GM18507 (cell line): ENCODE measurements at places on chromosomes 11 and 22.
A peak's percentile ranks its signal among the peaks of the same experiment; 100 is the strongest.

GRCh38 chr11:31860391-31860790 is 49.3 kb upstream of the PAX6 start:
- DNase-seq = no peak

DNA sequence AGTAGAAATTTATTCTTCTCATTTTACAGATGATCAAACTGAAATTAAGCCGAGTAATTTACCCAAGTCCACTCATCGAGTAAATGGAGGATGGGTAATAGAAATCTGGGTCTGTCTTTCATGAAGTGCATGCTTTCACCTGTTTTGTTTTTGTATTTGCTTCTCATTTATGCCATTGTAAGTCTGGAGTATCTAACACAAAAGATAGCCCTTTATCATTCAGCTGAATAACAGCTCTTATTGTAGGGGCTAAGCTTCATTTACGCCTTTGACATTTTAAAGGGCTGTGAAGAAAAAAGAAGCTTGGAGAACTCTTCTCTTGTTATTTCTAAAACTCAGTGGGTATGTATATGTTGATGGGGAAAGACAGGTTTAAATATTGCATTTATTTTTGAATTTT is 1196.2 kb upstream of the TENM4 start:
- no peak for DNase-seq

DNA sequence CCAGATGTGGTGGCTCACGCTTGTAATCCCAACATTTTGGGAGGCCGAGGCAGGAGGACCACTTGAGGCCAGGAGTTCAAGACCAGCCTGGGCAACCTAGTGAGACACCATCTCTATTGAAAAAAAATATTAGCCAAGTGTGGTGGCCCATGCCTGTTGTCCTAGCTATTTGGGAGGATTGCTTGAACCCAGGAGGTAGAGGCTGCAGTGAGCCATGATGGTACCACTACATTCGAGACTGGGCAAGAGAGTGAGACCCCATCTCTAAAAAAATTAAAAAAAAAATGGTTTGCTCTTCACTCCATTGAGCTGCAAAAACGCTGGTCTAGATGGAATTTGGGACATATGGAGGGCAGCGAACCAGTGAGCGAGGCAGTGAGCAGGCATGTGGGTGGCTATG is 21.6 kb upstream of the SOX10 start:
- DNase-seq = no peak

- DNase-seq = no peak
Measured at GRCh38 chr11:959608-960007, 33.9 kb downstream of the AP2A2 start.

- no peak for DNase-seq
Measured at GRCh38 chr11:62128835-62129234, 5.0 kb downstream of the INCENP start.

DNA sequence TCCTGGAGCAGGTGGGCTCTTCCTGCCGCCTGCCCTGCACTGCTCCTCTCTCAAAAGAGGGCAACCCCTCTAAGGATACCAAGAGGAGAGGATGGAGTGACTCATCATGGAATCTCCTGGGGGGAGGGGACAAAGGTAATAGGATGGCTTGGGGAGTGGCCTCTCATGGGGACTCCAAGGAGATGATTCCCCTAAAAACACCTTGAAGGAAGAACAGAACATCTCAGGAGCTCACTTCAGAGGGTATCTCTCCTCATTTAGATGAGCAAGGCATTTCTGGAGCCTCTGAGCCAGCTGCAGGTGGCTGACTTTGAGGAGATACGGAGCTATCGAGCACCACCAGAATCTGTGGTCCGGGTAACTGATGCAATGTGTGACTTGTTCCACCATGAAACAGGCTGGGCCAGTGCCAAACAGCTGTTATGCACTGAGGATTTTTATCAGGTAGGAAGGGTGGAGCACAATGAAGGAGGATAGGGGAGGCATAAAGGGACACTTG is 40.2 kb downstream of the RRP8 start:
- no peak for DNase-seq

DNA sequence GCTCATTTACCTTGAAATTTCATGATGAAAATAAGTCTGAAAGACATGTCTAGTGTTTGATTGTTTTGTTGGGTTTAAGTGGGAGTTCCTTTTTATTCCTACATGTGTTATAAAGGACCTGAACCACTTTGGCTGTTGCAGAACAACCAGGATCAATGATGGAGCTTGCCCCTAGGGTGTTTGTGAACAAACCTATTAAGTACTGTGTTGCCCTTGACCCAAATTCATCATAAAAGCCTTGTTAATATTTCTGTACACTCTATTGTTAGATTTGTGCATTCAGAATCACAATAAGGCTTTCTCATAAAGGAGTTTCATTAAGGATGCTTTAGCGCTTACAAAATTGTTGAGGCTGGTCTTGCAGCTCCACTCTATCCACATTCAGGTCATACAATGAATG is 452.6 kb downstream of the NELL1 start:
- no peak for DNase-seq

GRCh38 chr11:67609316-67609715 is 2.6 kb downstream of the NDUFV1 start:
- DNase-seq = no peak

DNA sequence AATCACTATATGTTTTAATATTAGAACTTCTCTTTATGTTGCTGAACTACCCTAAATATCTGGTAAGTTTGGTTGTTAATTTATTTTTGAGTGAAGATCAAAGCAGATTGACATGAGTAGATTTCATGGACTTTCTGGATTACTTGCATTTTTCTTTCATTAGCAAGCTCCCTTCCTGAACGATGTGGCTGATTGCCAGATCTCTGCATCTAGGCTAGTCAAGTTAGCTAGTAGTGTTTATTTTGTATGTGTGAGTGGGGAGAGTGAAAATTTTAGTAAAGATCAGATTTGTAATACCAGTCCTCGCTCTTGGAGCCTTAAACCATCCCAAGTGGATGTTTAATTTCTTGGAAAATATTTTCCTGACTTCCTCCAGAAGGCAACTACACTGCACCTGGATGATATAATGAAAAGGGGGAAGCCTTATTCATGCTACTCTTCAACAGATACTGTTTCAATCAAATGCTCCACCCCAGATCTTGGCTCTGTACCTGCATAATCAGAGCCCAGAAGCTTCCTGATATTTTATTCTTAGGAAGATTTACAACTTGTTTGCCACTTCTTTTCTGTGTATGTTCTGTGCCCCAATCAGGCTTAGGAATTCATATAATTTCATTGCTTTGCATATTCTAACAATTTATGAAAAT is 143.2 kb upstream of the GRIA4 start:
- no peak for DNase-seq

GRCh38 chr11:67303132-67303834 is at the start of gene SSH3:
SSH3 (plus strand) TSS chr11:67303530; CDS start chr11:67303626, 96 bp downstream.
- DNase-seq = no peak

DNA sequence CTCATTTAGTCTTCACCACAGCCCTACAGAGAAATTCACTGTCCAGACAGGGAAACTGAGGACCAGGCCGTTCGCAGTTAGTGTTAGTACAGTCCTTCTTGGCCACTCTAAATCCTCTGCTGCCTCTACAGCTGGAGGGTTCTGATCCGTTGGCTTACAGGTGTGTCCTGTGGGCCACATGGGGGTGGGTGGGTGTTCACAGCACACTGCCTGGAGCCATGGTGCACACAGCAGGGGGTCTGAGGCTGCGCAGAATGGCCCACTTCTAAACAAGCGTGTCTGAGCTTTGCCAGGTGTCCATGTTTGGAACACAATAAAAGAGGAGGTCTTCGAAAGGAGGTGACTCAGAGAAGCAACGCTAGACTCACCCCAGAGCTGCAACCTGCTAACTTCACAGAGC is 249.0 kb downstream of the ST3GAL4 start:
- DNase-seq = no peak

- no peak for DNase-seq
Measured at GRCh38 chr11:27319072-27319471, 43.9 kb downstream of the CCDC34 start.

- no peak for DNase-seq
Measured at GRCh38 chr11:103714246-103714645, 322.2 kb upstream of the DDI1 start.

DNA sequence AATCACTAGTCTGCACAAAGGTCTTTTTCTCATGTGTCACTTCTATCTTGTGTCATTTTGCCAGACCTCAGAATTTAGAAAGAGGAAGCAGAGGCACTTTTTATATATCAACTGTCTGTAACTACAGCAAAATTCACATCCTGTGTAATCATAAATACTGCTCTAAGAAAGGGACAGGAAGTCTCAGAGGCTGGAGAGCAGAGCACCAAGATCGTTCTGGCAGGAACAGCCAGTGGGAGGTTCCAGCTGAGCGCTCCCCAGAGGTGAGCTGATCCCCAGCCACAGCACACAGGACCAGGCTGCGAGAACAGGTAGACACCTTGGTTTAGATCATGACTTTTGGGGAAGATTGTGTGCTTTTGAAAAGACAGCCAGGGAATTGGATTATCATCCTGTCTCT is at the start of gene MS4A7:
TSS of gene MS4A7 (plus strand) at position 179 of the 400 bp plus-strand sequence. CDS start 4,610 bp downstream, outside the sequence.
- peak; percentile 55 for DNase-seq

- DNase-seq = no peak
Measured at GRCh38 chr11:57364851-57365660, 15.9 kb downstream of the PRG3 start.

DNA sequence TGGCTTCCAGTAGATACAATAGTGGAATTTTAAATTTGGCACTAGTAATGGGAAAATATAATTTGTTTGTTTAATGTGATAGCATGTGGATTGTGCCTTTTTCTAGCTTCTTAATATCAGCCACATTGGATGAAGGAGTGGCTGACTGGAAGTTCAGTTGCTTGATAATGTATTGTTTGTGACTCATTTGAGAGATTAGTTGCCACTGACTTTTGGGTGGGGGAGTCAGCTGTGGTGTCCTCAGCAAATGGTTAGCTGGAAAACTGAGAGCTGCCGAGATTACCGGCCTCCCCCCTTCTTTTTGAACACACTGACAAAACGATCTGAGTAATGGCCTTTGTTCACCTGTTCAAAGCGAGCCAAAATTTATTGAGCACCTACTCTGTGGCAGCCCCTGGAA is 5.5 kb downstream of the JAM3 start:
- no peak for DNase-seq

DNA sequence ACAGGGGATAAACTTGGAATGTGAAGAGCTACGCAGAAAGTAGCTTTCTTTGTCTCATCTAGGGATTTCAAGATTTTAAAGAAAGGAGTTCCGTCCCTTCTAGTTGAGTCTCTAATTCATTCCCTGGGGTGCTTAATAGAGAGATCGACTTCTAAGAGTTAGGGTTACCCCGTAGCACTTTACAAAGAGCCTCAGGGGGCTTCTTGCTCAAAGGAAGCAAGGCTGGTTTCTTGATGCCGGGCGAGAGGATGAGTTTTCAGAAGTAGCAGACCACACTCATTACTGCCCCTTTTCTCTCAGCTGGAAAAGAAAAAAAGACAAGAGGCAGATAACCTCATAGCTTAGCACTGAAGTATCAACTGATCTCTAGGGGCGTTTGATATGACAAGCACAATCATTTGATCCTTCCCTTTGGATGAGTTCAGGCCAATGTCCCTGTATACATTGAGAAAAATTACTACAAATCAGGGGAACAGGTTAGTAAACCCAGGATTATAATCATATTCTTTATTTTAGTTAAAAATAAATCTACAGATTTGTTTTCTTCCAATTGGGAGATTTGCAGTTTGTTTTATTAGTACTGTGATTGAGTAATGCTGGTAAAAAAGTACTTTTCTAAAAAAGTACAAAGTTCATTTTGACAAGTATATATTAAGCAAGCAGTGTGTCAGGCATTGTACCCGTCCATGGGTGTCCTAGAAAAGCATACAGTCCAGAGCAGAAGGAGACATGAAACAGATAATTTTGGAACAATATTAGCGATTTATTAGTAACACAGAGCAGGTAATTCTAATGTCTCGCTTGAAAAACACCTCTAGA is 18.7 kb downstream of the ELMOD1 start:
- no peak for DNase-seq

GRCh38 chr11:67266449-67267187 is at the start of gene GRK2:
GRK2 (plus strand) TSS chr11:67266473; CDS start chr11:67266700, 227 bp downstream.
- DNase-seq = no peak

GRCh38 chr22:48265000-48265625 is 1502.7 kb downstream of the TBC1D22A start:
- DNase-seq = no peak

- no peak for DNase-seq
Measured at GRCh38 chr22:46424496-46424895, 89.0 kb downstream of the TRMU start.

DNA sequence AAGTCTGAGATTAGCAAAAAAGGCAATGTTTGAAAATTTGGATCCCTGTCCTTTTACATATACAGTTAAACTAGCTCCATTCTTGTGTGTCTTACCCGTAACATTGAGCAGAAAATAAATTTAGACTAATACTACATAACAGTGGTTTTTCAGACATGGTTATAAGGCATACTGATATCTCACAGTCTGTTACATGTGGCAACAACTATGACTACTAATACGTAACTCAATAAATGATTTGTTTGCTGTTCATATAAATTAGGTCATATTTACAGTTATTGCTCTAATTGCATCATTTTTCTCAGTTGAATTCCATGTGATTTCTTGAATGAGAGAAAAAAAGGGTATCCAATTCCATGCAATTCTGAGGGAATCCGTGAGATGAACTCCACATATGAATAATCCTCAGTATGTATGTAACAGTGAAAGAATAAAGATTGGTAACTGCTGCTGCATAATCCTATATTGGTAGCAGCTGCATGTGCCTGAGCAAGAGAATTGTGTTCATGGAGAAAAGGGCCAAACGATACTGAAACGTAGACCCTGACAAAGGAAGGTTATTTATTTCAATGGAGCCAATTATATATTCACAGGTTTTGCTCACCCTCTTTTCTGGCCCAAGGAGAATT is 390.9 kb upstream of the ARHGAP42 start:
- no peak for DNase-seq

DNA sequence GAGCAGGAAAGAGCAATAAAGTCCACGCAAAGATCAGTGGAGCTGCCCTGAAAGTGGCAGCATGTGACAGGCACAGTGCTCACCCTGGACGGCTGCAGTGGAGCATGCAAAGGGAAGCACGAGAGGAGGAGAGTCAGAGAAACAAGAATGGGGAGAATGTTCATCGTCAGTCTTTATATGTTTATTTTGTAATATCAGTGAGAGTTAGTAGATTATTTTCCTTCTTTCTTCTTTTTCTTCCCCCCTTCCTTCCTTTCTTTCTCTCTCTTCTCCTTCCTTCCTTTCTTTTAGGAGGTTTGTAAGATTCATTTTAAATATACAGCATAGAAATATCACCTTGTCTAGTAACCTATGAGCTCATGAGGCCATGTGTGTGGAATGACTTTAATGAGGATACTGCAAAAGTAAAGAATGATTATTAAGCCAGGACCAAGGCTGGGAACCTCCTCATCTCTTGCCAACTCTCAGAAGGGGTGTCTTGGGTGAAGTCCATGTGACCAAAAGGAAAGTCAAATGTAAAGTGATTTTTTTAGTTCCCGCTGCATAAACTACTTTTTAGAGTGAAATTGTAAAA is 321.1 kb downstream of the AASDHPPT start:
- DNase-seq = no peak

GRCh38 chr22:28006271-28006670 is 87.2 kb upstream of the PITPNB start:
- DNase-seq = no peak

DNA sequence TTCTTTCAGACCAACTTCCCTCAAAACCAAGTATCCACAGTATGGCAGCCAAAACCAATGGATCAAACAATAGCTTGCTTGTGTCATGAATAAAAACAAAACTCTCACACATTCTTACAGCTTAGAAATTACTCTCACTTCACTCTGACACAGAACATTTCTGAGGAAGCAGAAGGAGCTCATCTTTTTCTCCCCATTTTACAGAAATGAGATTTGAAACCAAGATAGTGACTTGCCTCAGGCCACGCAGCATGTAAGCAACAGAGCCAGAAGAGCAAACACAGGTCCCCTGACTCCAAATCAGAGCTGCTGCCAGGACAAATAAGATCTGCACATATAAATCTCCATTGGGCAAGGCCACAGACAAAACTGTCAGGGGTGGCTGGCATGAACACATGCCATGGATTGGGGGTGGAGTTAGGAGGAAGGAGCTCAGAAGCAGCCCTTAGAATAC is 64.8 kb downstream of the RAB30 start:
- peak; percentile 23 for DNase-seq
